Heart right ventricle (tissue), 16 donors: ENCODE measurements at places on chromosomes 16 and 17. TPM values are rescaled to one million over a fixed set of nuclear protein-coding genes. Genes with fewer than 3 reads are reported as not detected.
A peak's percentile ranks its signal among the peaks of the same experiment; 100 is the strongest.

Gene HBM
- total RNA-seq, result not detected

Gene BLMH
- 19.0 TPM for total RNA-seq

GRCh38 chr17:53740312-53740711 lies 82.4 kb upstream of the KIF2B start:
- no peaks in the 10 kb centered on the region for H3K36me3 ChIP-seq
- H3K27ac ChIP-seq, result no peak overlapping the region
- H3K27me3 ChIP-seq, result no peaks in the 10 kb centered on the region
- no peak overlapping the region for H3K4me3 ChIP-seq
- DNase-seq, result no peak

DNA sequence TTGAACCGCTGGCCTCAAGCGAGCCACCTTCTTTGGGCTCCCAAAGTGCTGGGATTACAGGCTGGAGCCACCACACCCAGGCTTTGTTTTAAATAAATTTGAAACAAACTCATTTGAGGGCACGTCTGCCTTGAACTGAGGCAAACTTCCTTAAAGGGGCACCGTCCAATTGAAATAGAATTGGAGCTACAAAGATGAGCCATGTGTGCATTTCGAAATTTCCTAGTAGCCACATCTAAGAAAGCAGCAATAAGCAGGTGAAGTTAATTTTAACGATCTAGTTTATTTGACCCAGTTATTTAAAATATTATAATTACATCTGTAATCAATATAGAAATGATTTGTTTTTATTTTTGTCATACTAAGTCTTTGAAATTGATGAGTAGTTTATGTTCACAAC lies 755 bp upstream of the C16orf89 start:
- no peaks in the 10 kb centered on the region for H3K36me3 ChIP-seq
- no peak overlapping the region for H3K27ac ChIP-seq
- no peaks in the 10 kb centered on the region for H3K27me3 ChIP-seq
- no peak overlapping the region for H3K4me3 ChIP-seq
- H3K4me1 ChIP-seq, result peaks cover 6% of the 10 kb centered on the region

GRCh38 chr17:64145751-64146417 lies 15.9 kb upstream of the ERN1 start:
- no peaks in the 10 kb centered on the region for H3K27me3 ChIP-seq
- DNase-seq, result peak; percentile 94
- no peaks in the 10 kb centered on the region for H3K36me3 ChIP-seq
- peaks cover 41% of the 10 kb centered on the region for H3K4me1 ChIP-seq
- peak overlapping the region; percentile 99 for H3K27ac ChIP-seq
- peak overlapping the region; percentile 71 for H3K4me3 ChIP-seq
